ENCODE measurements at places on chromosomes 4 and X.

DNA sequence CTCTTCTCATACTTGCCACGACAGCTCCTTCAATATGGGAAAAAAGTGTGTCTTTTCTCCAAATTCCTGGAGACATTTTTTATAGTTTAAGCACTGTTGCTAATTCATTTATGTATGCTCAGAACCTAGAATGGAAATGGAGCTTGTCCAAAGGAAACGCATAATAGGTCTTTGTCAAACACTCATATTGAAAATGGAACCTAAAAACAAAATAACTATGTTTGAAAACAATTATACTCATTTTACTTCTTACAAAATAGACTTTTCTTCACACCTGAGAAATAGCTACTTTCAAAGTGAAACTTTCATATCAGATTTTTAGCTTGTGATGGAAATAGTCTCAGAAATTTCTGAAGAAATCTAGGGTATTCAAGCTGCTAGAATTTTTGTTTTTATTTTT lies 529.7 kb upstream of the BOD1L1 start:
- DNase-seq, result no peak

DNA sequence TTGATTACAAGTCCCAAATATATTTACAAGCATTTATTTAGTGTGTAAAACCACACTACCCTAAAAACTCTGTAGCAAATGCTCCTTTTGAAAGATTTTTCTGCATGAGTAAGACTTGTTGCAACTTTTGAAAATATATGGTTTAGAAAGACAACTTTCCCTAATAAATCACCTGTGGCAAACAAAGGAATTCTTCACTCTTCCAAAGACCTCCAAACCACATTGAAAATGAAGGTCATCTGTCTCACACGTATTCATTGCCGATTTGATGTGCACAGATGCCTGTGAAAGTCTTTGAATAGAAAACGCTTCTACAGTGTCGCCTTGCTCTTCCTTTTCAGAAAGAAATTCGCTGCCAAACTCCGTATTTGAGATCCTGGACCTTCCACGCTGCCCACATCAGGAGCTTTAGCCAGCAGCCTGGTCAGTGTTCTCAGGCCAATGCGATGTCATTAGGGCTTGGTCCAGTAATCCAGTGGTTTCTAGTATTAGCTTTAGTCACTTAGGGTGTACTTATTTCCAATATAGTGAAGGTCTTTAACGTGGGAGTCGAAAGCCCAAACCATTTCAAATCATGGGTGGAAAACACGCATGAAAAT lies 22.2 kb downstream of the SPINK2 start:
- no peak for DNase-seq

- DNase-seq, result no peak
Observed at GRCh38 chr4:185359767-185360446, 35.8 kb downstream of the LRP2BP start.

- no peak for DNase-seq
Observed at GRCh38 chrX:133561251-133561650, 146.0 kb upstream of the GPC4 start.

DNA sequence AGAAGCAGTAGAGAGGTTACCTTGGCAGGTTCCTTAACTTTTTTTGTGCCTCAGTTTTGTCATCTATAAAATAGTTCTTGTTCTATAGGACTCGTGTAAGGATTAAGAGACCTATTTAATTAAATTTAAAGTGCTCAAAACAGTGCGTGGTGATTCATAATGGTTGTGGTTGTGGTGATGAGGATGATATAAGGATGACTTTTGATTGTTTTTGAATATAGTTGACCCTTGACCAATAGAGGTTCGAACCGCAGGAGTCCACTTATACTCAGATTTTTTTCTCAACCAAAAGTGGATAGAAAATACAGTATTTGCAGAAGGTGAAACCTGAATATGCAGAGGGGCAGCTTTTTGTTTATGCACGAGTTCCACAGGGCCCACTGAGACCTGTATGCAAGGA lies 14.6 kb downstream of the SMAD1 start:
- DNase-seq, result no peak

Data from NCI-H510A (cell line).